ENCODE measurements at places on chromosomes 13 and 19.
A peak's percentile ranks its signal among the peaks of the same experiment; 100 is the strongest.

GRCh38 chr13:53447863-53448262, 419.2 kb downstream of the OLFM4 start:
- DNase-seq: no peak

DNA sequence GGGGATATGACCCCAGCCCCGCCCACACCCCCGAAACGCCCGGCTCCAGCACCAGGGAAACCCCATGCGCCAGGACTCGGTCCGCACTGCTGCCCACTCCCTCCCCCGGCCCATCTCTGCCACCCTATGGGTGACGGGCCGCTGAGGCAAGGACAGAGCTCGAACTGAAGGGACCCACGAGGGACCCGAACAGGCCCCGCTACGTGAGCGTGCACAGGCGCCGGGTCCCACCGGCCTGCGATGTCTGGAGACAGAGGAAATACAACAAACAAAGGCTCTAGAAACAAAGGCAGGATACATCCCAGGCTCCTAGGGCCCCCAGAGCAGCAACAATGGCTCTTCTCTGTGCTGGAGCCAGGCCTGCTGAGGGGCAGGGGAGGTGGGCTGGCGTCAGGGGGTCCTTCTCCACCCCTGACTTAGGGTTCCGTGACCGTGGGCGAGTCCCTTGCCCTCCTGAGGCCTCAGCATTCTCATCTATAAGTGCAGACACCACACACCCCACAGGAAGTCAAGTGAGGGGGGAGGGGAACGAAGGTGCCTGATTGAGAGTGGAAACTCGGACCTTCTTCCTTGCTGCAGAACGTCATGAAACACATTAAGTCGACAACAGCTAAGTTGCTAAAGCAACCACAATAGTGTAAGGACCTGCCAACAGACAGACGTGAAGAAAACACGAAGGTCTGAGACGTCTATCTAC, 3.1 kb downstream of the ABHD17A start:
- peak; percentile 86 for DNase-seq

DNA sequence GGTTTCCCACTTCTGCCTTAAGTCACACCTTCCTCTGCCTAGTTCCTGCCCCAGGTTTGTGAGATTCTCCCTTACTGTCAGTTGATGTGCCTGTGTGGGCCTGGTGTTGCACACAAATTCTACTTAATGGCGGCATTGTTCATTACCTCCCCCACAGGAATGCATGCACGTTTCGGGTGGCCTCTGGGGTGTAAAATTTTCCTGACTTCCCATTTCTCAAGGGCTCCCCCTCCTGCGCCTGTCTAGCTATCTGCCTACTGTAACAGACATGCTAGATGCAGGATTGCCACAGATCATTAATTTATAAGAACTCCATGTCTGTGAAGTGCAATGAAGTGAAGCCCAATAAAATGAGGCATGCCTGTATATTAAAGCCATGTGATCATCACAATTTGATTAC, 1466.3 kb downstream of the PCDH9 start:
- no peak for DNase-seq

GRCh38 chr19:47691090-47691489, 22.1 kb upstream of the EHD2 start:
- DNase-seq: no peak

- DNase-seq: no peak
These were observed 27.5 kb upstream of the TMEM255B start for GRCh38 chr13:113731192-113732175.

- no peak for DNase-seq
These were observed 4.9 kb downstream of the ZSCAN1 start for GRCh38 chr19:58038688-58039204.

DNA sequence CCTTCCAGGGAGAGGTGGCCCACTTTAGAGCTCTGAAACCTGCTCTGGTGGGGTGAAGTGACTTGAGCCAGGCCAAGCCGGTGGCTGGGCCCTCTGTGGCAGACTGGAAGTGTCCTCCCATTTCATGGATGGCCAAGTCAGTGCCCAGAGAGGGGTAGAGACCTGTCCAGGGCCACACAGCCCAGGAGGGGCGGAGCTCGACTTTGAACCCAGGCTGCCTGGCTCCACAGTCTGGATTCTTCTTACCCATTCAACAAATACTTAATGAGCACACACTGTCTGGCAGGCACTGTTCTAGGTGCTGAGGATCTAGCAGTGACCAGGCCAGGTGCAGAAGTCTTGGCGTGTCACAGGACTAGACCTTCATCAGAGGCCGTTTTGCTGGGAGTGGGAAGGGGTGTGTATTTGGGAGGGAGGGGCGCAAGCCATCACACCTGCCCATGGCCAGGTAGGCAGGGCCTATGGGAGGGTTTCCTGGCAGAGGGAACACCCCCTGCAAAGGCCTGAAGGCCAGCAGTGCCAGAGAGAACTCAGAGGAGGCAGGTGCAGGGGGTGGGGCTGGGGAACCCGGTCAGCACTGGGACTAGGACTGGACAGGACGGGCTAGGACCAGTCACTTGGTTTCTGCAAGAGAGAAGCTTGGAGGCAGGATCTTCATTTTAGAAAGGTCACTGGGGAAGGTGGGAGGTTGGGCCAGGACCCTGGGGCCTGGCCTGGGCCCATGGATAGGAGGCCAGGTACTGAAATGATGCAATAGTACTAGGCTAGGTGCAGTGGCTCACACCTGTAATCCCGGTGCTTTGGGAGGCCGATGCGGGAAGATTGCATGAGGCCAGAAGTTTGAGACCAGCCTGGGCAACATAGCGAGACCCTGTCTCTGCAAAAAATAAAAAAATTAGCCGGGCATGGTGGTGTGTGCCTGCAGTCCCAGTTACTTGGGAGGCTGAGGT, 31.8 kb downstream of the DNM2 start:
- no peak for DNase-seq

- no peak for DNase-seq
These were observed 141.5 kb downstream of the AKAP11 start for GRCh38 chr13:42413484-42413815.

DNA sequence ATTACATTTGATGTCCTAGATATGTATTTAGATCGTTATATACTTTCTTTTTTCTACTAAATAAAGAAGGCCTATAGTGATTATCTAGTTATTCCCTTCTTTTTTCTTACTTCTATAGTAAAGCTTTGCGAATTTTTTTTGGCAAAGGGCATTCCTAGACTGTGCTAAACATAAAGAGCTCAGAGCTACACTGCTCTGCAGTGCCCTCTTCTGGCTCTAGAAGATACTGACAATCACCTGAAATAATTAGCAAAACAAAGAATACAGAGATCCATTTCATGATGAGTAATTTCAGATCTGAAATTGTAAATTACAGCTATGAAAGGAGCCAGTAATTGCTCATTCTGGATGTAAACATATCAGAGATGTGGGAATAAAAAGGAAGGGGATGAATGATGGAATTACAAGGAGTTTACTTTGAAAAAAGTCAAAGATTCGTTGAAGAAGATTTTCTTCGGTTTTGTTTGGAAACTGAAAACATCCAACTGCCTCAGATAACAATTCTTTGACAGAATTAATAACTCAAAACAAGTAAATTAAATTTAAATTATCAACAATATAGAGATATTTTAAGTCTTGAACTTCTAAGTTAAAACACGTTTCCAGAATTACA, 288.5 kb downstream of the NALCN start:
- DNase-seq: no peak

- DNase-seq: no peak
These were observed 12.3 kb downstream of the DDX39A start for GRCh38 chr19:14406645-14407401.

DNA sequence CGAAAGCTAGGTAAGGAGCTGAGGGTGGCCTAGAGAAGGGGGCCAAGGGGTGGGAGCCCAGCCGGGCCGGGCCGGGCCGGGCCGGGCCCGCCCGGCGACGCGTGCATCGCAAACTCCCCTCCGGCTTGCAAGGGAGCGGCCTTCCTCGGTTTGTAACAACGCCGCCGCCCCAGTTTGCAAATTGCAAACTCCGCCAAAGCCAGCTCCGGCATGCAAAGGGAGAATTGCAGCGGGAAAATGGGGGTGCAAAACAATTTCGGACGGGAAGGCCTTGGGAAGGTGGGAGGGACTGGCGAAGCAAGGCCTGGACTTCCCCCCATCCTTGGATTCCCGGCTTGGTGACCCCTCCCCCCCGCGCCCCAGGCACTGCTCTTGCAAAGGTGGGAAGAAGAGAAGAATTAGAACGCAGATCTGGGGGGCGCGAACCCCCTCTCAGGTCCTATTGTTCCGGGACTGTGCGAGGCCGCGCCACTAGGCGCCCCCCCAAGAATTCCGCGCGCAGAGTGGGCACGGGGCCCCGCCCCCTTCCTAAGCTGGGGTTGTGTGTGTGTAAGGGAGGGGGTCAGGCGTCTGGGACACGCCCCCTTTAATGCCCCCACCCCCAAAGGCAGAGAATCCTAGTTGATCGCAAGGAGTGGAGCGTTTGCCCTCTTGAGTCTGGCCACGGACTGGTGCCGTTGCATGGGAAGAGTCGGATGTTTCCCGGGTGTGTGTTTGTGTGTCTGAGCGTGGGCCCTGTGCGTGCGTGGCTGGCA, 926 bp downstream of the PRR12 start:
- DNase-seq: peak; percentile 82

DNA sequence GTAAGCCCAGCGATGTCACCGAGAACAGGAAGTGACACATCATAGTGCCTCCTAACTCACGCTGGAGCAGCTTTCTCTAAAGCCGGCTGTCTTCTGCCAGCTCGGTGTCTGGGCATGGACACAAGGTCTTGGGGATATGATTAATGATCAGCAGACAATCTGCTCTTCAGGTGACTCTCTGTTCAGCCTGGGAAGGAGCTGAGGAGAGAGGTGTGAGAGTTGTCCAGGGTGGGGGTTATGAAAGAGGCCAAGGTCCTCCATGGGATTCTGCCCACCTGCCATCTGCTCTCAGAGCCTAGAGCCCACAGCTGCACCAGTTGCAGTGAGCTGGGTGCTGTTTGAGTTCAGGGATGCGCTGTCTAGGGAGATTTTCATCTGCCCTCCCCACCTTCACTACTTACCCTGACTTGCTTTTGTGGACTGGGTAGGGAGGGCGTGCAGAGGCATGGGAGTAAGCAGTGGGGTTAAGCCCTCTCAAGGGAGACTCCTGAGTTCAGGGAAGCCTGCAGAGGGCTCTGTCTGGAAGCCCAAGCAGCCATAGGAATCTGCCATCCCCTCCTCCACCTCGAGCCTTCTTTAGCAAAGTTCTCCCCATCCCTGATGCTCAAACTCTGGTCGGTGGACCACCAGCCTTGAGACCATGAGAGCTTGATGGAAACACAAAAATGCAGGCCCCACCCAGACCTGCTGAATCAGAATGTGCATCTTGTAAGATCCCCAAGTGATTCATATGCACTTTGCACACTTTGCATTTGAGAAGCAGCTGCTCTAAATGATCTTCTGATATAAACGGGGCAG, 539.7 kb downstream of the RFC3 start:
- DNase-seq: no peak

DNA sequence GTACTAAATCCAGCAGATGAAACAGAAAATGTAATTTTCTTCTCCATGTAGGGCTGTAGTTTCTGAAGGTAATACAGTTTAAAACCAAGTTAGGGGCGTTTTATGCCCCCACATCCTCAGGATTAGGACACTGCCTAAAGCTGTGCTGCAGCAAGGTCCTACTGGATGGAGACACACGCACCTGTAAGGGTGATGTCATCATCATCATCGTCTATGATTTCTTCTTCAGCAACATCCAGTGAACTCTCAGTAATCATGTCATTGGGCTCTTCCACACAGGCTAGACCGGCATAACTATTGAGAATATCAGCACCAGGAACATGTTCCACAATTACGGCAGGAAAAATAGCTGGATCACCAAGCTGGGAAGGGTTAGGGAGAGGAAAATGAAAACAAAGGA, 60.5 kb downstream of the ELF1 start:
- no peak for DNase-seq

DNA sequence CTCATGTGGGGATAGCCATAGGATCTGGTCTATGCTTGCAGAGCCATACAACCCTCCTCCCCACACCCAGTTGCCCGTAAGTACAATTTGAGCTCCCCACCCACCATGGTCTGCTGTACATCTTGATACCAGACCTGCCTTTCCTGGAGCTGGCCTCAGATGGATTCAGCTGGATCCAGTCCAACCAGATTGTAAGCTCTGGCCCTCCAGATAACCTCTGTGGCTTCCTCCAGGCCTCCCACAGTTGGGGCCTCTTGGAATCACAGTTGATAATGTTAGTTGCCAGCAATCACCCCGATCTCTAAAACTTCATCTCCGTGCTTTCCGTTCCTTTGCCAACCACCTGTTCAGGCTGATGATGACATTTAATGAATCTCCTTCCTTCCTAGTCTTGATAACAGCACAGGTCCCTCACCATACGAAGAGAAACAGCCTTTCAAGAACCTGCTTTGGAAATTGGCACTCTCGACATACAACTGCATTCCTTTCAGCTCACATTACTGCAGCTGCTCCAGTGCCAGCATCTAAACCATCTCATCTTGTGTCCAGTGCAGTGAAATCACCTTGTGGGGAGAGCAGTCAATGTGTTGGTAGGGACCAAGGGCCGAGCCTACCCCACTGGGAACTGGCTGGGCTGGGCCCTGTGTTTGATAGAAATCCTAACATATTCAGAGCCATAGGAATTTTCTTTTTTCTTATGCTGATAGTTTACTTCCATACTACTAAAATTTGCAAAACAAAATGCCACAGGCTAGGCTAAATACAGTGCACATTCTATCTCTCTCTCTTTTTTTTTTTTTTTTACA, 15.1 kb upstream of the FOXO1 start:
- DNase-seq: peak; percentile 53

DNA sequence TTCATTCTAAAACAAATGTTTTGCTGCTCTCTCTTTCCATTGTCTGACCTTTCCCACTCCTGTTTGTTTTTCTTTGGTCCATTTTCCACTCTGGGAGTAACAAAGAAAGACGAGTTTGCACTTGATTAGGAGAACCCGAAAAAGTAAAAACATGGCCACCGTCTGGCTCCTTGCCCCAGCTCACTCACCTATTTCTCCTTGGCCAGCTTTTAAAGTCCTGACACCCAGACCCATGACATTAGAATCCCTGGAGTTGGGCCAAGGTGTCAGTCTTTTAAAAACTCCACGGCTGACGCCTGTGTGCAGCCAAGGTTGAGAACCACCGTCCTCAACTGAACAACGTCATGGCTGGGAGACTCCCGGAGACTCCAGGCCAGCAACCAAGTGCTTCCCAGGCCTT, 63.6 kb upstream of the FLT1 start:
- no peak for DNase-seq

GRCh38 chr19:35310331-35310730, 18.4 kb downstream of the MAG start:
- no peak for DNase-seq

DNA sequence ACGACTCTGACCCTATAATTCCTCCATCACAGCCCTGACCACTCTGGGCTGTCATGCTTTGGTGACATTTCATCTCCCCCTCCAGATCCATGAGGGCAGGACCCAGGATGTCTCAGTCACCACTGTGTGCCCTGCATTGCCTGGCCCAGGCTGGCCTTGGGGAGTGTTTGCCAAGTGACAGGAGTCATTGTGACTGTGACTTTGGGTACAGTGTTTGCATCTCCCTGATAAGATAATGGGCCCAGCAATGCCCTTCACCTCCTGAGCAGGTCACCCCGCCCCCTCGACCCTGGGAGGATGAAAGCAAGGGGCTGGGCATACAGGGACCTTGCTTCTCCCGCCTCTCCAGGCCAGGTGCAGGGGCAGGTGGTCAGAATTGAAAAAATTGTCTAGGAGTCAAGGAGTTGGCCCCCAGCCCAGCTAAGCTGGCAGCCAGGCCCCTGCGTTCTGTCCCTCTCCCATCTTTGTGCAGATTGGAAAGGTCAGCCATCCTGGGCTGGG, 5.9 kb upstream of the ATP4A start:
- DNase-seq: no peak

GRCh38 chr19:28862238-28862637, 350.7 kb downstream of the UQCRFS1 start:
- DNase-seq: no peak

GRCh38 chr13:101916108-101916774, 463.8 kb downstream of the ITGBL1 start:
- DNase-seq: no peak

- DNase-seq: no peak
These were observed 108.3 kb upstream of the FRY start for GRCh38 chr13:31923134-31923763.

Data from activated CD8-positive, alpha-beta memory T cell treated with anti-CD3 and anti-CD28 coated beads for 24 hours (primary cell).